ENCODE measurements at places on chromosomes 2 and 18. TPM values are rescaled to one million over a fixed set of nuclear protein-coding genes. Genes with fewer than 3 reads are reported as not detected.

FBXO15 gene
- 0.09 TPM for total RNA-seq

EPB41L3 gene
- 147 TPM for total RNA-seq

SERPINB13 gene
- total RNA-seq, result not detected

AAMP gene
- total RNA-seq, result 145 TPM

RAB6D gene
- total RNA-seq, result not detected

ACMSD gene
- not detected for total RNA-seq

TSPYL6 gene
- not detected for total RNA-seq

SCTR gene
- not detected for total RNA-seq

Measured in endothelial cell of coronary artery (primary cell).